ENCODE measurements at places on chromosomes 5 and 9. TPM values are rescaled to one million over a fixed set of nuclear protein-coding genes. Genes with fewer than 3 reads are reported as not detected.

- no peak for DNase-seq
Observed at GRCh38 chr9:93049491-93049890, 9.0 kb upstream of the SUSD3 start.

- DNase-seq: no peak
Observed at GRCh38 chr5:148425808-148426207, 42.0 kb downstream of the FBXO38 start.

GRCh38 chr5:133478199-133478985 lies 133.9 kb downstream of the FSTL4 start:
- no peak for DNase-seq

- DNase-seq: peak; percentile 44
Observed at GRCh38 chr5:142796492-142797109, 26.4 kb downstream of the ARHGAP26 start.

GRCh38 chr9:36137392-36138004 lies 965 bp downstream of the GLIPR2 start:
- no peak for DNase-seq

WNK2 gene
- polyA plus RNA-seq: 19.9 TPM

ABO gene
- 15.7 TPM for polyA plus RNA-seq

GRCh38 chr9:14097666-14098415 lies 216.1 kb downstream of the NFIB start:
- DNase-seq: no peak

- DNase-seq: no peak
Observed at GRCh38 chr5:144944936-144945335, 774.3 kb downstream of the KCTD16 start.

DNA sequence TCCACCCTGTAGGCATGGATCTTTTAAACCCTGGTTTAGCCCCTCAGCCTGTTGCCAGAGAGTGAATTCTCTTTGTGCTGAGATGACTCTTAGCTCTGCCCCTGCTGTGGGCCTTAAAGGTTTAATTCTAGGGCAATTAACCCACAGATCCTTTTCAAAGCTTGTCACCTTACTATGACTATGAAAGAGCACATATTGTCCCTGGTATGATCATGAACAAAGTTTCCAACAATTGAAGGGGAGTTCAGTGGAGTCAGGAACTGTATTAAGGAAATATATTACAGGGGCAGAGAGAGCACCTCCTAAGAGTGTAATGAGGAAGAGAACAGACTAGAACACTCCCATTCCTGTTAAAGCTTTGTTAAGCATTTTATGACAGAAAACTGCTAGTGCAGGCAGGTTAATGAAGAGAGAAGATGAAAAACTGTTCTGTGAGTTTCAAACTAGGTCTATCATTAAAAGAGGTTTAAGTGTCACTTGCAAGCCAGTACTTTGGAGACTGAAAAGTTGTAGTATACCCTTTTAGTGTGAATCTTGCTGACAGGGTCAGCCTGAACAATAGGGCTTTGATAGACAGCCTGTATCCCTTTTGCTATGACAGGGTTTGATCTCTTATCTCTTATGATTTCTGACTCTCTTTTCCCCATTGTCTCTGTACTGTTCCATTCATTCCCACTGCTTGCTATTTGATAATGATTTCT lies 104.2 kb upstream of the ELL2 start:
- DNase-seq: no peak

GRCh38 chr5:139266236-139266635 lies 27.3 kb upstream of the MATR3 start:
- DNase-seq: no peak

PCDHB5 gene
- polyA plus RNA-seq: 6.2 TPM

GRCh38 chr5:142109331-142110045 lies 909 bp downstream of the NDFIP1 start:
- peak; percentile 32 for DNase-seq

PLCXD3 gene
- 0.58 TPM for polyA plus RNA-seq

GRCh38 chr9:73183917-73184861 lies 32.5 kb downstream of the ANXA1 start:
- peak; percentile 56 for DNase-seq

SEMA5A gene
- 14.8 TPM for polyA plus RNA-seq

DNA sequence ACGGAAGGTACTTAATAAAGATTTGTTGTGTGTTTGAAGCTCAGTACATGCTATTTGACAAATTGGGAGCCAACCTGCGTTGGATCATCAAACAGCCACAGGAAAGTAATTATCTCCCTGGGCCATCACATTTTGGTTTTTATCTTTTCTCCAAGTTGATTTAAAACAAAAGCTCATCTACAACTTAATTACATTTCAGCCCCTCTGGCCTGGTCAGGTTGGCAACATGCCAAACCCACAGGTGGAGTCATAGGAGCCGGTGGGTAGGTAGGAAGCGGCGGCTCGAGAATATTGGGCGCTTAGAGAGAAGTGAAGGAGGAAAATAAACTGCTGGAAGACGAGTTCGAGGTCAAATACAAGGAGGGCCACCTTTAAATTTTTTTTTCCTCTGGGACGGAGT lies 64.9 kb upstream of the FANCC start:
- no peak for DNase-seq

DNA sequence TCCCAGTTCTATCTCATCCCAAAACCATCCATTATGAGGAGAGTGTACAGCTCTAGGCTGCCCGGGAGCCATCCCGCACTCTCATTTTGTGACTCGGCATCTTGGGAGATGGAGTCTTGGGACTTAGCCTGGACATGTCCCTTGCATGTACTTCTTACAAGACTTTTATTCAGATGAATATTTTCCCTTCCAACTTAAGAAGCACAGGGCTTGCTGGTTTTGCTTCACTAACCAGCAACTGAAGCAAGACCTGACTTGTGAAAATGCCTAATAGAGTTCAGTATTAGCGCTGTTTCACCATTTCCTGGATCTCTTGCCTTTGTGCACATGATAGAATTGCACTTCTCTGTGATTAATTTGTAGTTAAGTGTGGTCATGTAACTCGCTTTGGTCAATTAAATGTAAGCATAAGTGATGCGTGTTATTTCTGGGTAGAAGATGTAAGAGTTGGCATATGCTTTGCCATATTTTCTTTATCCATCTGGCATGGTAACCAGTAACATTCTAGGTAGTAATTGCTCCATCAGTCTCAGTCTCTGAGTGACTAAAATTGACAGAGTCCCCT lies 55.8 kb downstream of the PDCD1LG2 start:
- DNase-seq: no peak

NR2F1 gene
- polyA plus RNA-seq: 8.9 TPM

GRCh38 chr9:90095682-90096081 lies 490.9 kb downstream of the GADD45G start:
- DNase-seq: peak; percentile 21

DNA sequence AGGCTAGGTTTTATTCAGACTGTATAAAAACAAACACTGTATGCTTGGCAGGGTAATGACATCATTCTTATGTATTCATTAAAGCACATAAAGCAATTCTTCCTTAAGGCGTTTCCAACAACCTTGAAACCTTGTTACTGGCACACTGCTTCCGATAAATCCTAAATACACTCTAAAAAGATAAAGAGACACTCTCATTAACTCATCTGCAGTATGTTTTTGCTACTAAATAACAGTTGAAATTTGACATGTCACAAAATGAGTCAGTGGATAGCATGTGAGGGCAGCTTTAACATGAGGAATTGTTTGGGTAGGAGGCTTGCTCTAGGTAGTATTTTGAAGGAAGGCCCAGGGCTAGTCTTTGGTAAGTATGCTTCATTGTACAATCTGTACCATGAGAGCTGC lies 13.7 kb downstream of the YIPF5 start:
- no peak for DNase-seq
